ENCODE measurements at places on chromosomes 12 and 14. TPM values are rescaled to one million over a fixed set of nuclear protein-coding genes. Genes with fewer than 3 reads are reported as not detected.

Gene PTGDR
- total RNA-seq: 0.11 TPM

Gene ATP6V1D
- 51.4 TPM for total RNA-seq

Gene TAS2R7
- not detected for total RNA-seq

Gene METAP2
- 107 TPM for total RNA-seq

Gene RND1
- 7.6 TPM for total RNA-seq

Gene HSPB8
- total RNA-seq: 6.7 TPM

Gene KRT72
- total RNA-seq: 0.11 TPM

Gene FOXG1
- 0.09 TPM for total RNA-seq

Gene E2F7
- total RNA-seq: 19.8 TPM

Gene MUCL1
- total RNA-seq: not detected

Gene DEPDC4
- 5.5 TPM for total RNA-seq

Gene KRT6C
- total RNA-seq: not detected

Gene DHRS4
- total RNA-seq: 14.5 TPM

Gene KLRK1
- total RNA-seq: 0.15 TPM

Gene GNG2
- total RNA-seq: 10.4 TPM

Gene HOXC13
- total RNA-seq: not detected

Gene PLCZ1
- not detected for total RNA-seq

Gene BIN2
- 0.20 TPM for total RNA-seq

Gene KRT78
- total RNA-seq: not detected

Gene BBOF1
- 0.73 TPM for total RNA-seq

Gene DNAH10
- total RNA-seq: 0.09 TPM
